ENCODE measurements at places on chromosomes 2 and 18. TPM values are rescaled to one million over a fixed set of nuclear protein-coding genes. Genes with fewer than 3 reads are reported as not detected.
A peak's percentile ranks its signal among the peaks of the same experiment; 100 is the strongest.

GRCh38 chr2:174635776-174636404, 38.3 kb upstream of the WIPF1 start:
- peaks cover 39% of the 10 kb centered on the region for H3K4me1 ChIP-seq
- no peaks in the 10 kb centered on the region for H3K36me3 ChIP-seq
- no peak overlapping the region for H3K27ac ChIP-seq
- H3K4me3 ChIP-seq: no peak overlapping the region

DNA sequence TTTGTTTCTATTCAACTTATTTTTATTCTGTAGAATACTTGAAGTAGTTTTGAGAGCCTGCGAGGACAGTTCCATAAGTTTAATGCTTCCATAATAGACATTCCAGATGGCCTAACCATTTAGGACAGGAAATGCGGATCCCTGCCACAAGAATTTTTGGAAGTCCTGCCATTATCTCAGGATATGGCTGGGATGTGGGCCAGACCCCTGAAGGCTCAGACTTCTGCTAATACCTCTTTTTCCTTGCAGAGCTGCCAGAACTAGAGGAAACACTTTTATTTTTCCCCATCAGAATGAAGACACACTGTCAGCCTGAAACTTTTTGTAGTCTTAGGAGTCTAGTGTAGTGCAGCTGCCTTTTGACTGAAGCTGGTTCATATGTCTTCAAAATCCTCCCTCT, 806.5 kb downstream of the TDRD15 start:
- no peak overlapping the region for H3K4me3 ChIP-seq
- H3K4me1 ChIP-seq: no peaks in the 10 kb centered on the region
- no peak for DNase-seq
- H3K27ac ChIP-seq: no peak overlapping the region

GRCh38 chr2:10493075-10493633, 45.0 kb upstream of the ODC1 start:
- peaks cover 3% of the 10 kb centered on the region for H3K27me3 ChIP-seq
- no peak for DNase-seq
- no peaks in the 10 kb centered on the region for H3K36me3 ChIP-seq
- H3K27ac ChIP-seq: peak overlapping the region; percentile 54
- no peak overlapping the region for H3K4me3 ChIP-seq
- peaks cover 20% of the 10 kb centered on the region for H3K4me1 ChIP-seq

- no peak within 1 kb of the TSS for H3K27ac ChIP-seq
- H3K4me1 ChIP-seq: no peaks in the 10 kb centered on the region
- H3K36me3 ChIP-seq: no peaks in the 10 kb centered on the region
- DNase-seq: no peak
- H3K27me3 ChIP-seq: no peaks in the 10 kb centered on the region
Observed at GRCh38 chr2:18589354-18589753, at the start of gene NT5C1B. Gene NT5C1B, minus strand, starts transcription at chr2:18589569. Its CDS starts 101 bp downstream, at chr2:18589468.

DNA sequence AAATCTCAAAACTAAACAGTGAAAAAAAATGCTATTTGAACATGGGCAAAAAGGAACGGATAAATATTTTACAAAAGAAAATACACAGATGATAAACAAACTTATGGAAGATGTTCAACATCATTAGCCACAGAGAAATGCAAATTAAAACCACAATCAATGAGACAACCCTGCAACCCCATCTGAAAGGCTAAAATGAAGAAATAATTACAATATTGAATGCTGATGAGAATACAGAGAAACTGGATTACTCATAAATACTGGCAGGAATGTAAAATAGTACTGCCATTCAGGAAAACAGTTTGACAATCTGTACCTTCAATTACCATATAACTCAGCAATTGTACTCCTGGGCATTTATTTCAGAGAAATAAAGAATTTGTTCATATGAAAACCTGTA, 193.1 kb upstream of the UBE2E3 start:
- no peak for DNase-seq
- no peak overlapping the region for H3K27ac ChIP-seq
- H3K27me3 ChIP-seq: no peaks in the 10 kb centered on the region
- no peaks in the 10 kb centered on the region for H3K36me3 ChIP-seq
- H3K4me3 ChIP-seq: no peak overlapping the region

DNA sequence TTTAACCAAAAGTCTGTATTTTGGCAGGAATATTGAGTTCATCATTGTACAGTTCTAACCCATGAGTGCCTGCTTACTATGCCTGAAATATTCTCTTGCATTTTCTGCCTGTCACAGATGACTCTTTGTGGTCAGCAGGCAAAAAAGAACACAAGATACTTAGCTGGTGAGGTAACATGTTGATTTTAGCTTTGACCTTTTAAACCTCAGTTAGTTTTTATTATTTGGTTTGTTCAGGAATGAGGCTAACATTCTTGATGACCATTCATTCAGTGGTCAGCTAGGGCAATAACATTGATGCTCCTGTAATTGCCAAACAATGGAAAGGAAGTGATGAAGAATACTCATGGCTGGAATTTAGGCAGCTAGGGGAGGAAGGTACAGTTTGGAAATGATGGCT, 491.2 kb downstream of the PIK3C3 start:
- no peak overlapping the region for H3K4me3 ChIP-seq
- H3K4me1 ChIP-seq: no peaks in the 10 kb centered on the region
- no peak for DNase-seq

SCYGR4 gene
- not detected for total RNA-seq

RESP18 gene
- total RNA-seq: not detected

B3GNT7 gene
- 0.16 TPM for total RNA-seq
